ENCODE measurements at places on chromosomes 1 and 21.

DNA sequence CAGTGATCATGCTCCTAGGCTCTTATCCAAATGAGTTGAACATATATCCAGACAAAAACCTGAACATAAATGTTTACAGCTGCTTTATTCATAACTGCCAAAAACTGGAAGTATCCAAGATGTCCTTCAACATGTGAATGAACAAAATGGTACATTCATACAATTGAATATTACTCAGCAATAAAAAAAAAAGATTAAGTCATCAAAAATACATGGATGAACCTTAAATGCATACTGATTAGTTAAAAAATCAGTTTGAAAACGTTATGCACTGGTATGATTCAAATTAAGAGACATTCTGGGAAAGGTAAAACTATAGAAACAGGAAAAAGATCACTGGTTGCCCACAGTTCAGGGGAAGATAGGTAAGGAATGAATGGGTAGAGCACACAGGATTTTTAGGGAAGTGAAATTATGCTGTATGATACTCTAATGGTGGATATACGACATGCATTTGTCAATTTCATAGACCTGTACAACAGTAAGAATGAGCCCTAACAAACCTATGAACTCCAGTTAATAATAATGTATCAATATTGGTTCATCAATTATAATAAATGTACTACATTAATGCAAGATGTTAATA, 3.1 kb downstream of the LRRC40 start:
- DNase-seq: no peak

DNA sequence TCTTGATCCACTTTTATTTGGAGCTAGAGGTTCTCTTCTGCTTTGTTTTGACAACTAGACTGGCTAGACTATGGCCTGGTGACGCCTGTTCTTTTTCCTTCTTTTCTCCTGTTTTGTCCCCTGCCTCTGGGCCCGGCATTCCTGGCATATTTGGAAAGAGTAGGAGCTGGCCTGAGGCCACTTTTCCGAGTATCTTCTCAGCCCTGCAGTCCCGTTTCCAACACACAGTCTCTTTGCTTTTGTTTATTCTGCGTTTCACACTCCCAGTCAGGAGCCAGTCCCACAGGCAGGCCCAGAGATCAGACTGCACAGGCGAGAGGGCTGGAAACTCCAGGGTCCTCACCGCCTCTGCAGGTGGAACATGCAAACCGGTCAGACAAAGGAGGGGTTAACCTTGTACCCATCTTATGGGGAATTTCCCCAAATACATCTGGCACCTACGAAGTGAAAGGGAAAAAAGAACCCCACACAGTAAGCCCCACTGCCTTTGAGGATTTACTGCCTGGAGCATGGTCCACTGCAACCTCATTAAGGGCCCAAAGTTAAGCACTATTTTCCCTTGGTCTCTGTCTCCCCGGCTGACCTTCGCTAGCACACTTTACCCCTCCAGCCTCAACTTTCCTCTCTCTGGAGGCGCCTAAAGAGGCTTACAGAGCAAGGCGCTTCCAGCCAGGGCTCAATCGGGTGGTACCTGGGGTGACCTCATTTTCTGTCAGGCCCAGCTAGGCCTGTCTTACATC, 141.1 kb downstream of the TOMM20 start:
- no peak for DNase-seq

DNA sequence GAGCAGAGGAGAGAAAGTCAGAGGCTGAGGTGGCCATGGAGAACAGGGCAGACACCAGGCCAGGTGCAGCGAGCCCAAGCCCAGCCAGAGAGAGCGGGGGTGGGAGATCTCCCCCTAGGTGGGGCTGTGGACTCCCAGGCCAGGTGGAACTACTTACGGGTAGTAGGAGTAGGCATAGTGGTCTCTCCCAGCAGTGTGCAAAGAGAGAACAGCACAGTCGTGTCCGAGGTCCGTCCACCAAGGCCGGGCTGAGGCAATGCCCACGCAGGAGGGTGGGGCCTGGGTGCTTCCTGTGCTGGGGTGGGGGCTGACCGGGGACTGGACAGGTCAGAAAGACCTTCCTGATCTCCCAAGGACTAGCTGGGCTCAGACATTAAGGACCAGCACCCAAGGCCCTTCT, 263.7 kb downstream of the PTPRU start:
- DNase-seq: peak; percentile 11

DNA sequence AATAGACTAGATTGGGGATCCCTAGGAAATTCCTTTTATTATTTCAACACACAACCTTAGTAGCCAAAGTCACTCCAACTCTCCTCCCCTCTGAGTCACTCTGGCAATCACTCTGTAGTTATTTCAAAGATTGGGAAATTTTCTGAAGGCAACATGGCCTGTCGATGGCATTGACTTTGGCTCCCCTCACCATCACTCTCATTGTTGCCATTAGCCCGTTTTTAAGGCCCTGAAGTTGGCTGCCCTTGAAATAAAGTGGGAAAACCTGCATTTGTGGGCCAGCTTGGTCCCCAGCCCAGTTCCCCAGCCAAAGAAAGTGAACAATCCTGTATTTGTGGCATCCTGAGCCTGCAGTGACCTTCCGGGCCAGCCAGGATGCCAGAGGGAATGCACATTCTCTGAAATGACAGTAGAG, 52.5 kb downstream of the CDC7 start:
- DNase-seq: no peak

- DNase-seq: no peak
Measured at GRCh38 chr1:18657506-18658201, 27.0 kb downstream of the PAX7 start.

- no peak for DNase-seq
Measured at GRCh38 chr1:14817223-14818170, 219.0 kb downstream of the KAZN start.

GRCh38 chr1:159010391-159010790, 684 bp downstream of the IFI16 start:
- DNase-seq: no peak

DNA sequence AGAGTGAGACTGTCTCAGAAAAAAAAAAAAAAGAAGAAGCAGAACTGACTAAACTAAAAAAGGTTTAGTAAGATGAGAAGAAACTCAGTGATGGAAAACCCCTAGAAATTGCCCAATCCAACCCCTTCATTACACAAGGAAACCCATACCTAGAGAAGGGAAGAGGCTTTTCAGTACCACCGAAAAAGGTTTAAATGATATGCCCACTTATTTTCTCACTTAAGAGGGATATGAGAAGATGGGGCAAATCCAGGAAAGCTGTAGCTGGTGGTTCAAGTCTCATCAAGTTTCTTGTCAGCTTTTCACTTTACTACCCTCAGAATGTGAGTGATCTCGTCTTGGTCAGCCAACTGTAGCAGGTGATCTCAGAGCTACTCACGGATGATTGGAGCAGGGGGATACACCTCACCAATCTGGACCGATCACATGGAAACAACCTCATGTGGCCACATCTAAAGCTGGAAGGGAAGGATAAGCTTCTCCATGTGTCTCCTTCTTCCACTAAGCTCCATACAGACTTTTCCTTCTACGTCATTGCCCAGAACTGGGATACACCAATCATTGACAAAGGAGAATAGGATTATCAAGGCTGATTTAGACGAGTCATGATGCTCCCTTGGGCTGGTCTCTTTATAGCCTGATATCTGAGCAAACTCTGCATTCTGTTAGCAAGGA, 126.7 kb upstream of the POU3F1 start:
- no peak for DNase-seq

DNA sequence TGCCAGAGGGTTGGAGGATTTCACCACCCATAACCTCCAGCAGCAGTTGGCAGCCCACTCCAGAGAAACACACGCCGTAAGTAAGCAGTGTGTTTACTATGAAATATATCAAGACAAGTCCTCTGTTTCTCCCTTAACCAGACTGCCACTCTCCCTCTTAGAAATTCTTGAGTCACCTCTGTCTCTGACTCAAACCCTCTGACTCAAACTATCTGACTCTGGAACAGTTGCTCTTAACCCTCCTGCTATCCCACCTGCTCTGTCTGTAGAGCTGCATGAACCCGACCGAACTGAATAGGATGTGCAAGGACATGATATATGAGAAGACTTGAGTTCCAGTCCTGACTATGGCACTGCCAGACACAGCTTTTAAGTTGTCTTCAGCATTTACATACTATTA, 14.1 kb downstream of the INPP5B start:
- DNase-seq: no peak

DNA sequence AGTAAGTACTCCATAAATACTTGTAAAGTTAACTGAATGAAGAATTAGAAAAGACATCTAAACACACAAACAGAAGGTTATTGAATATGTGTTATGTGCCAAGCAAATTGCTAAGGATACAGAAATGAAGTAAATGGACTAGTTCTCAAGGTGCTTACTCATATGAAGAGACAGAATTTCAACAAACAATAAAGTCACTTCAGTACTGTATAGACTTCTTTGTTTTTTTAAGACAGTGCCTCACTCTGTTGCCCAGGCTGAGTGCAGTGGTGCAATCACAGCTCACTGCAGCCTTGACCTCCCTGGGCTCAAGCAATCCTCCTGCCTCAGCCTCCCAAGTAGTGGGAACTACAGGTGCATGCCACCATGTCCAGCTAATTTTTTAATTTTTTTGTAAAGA, 57.3 kb downstream of the SERBP1 start:
- DNase-seq: no peak

DNA sequence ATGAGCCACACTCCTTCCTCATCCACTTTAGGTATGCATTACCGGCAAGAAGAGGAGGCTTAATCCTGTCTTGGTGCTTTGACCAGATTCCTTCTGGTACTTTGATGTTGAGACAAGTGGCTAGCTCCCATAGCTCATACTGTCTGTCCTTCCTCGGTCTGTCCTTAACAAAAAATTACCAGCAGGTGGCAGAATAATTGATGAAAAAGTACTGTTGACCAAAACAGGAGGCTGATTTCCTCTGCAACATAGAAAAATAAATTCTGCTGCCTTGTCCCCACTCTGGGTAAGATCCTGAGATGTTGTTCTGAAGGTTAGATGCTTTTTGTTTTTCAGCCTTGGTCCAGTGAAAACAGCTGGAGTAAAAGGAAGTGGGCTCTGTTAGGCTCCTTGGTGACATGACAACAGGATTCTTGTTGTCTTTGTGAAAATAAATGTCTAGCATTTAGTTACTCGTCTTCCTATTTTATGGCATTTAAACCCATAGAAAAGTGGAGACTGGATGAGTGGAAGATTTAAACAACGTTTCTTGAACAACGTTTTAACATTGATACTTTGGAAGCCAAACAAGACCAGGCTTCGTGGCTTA, 11.2 kb upstream of the HJV start:
- no peak for DNase-seq

DNA sequence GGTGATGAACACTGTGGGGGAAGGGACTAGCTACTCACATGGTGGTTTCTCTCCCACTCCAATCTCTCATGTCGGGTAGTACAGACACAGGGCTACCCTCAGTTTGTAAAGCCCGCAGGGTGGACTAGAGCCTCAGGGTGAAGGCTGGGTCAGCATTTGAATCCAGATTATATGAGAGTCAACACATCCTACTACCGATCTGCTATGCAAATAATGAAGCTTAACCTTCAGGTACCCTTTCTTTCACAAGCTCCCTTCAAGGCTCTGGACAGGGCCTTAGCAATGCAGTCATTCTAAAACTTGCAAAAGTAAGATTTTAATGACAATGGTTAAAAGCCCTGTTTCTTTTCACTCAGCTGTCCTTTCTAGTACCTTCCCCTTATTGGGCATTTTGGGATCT, 5.5 kb upstream of the ZBED6 start:
- DNase-seq: no peak

DNA sequence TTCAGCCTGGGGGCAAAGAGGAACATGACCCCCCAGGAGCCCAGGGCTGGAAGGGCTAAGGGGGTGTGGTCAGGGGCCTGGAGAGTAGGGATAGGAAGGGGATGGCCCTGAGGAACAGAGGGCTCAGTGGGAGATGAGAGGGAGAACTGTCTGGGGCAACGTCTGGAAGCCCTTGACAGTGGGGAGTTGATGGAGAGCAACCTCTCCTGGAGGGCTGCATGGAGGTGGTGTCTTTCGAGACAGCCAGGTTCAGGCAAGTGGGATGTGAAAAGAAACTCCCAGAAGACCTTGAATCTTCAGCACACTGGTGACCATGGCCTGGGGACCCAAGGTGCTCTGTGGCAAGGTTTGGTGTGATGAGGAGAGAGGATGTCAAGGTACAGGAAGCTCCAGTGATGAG, 54.2 kb upstream of the RUNX3 start:
- no peak for DNase-seq

DNA sequence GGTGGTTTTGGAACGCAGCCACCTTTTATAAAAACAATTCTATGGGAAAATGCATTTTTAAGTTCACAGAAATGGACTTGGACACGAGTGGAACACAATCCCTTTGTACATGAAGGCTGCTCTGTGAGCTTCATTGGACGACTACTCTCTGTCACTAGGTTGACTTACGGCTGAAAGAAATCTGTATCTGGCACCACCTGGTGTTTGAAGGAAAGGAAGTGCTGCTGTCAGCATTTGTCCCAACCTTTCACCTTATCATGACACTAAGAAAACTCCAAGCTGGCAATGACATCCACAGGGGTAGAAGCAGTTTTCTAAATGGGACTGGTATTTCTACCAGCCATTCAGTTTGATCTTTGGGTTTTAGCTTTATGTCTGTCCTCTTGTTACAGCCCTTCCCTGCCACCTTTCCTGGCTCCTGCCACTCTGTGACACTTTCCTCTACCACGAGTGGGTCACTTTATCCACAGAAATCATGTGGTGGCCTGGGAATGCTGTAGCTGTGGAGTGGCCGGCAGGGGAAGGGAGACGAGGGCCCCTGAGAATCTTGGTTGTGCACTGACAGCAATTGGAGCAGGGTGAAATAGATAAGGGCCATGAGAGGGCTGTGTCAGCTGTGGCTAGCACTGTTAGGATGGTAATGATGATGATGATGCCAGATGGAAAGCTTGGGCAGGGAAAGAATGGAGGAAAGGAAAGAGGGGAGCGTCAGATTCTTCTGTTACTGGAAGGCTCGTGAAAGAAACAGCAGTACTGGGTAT, 85.2 kb downstream of the TBX19 start:
- DNase-seq: no peak

DNA sequence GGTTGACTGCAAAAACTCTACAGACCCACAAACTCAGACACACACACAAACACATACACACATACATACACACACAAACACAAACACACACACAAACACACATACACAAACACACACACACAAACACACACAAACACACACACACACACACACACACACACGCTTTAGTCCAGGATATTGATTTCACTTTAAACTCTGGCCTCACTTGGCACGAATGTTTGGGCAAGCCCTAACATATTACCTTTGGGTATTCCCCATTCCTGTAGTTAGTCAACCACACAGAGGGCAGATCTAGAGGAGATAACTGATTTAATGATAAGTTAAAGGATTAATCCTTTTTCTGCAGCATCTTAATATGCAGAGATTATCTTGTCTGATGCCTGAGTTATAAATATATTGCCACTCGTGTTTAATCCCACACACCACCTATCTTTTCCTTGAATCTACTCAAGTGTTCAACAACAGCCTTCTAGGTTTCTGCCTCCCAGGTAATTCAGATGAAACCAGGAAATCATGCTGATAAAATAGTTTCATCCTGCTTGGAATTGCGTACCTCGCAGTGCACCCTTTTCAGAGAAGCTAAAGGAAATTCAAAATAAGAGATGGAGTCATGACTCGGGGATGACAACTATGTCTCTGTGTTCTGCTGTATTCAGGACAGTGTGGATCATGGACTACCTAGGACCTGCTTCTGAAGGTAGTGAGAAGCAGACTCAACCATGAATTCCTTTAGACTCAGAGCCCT, 14.5 kb upstream of the RUNX1 start:
- no peak for DNase-seq
